ENCODE measurements at places on chromosomes 3 and 15. TPM values are rescaled to one million over a fixed set of nuclear protein-coding genes. Genes with fewer than 3 reads are reported as not detected.

GRCh38 chr3:188156056-188156455, 2.1 kb downstream of the LPP start:
- DNase-seq, result no peak

DNA sequence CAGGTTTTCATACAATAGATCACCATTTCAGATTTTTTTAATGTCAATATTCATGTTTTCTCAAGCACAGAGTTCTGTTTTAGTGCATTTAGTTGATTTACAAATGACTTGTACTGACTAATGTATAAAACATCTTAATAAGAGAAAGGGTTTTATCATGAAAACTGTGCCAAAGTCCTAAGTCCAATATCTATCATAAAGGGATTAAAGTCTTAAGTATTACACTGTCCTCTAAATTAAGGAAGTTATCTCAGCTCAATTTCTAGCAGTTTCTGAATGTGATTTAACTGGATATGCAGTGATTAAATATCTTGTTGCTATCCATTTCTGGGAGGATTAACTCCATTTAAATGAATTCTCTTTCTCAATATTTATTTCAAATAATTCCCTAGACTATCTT, 381.1 kb upstream of the CNTN4 start:
- DNase-seq, result no peak

GRCh38 chr3:50913260-50913659, 238.5 kb downstream of the DOCK3 start:
- DNase-seq, result peak; percentile 47

GRCh38 chr15:78358102-78358870, 18.1 kb downstream of the CRABP1 start:
- DNase-seq, result no peak

ESYT3 gene
- 39.2 TPM for polyA plus RNA-seq

DPPA2 gene
- not detected for polyA plus RNA-seq

- no peak for DNase-seq
Observed at GRCh38 chr3:155369244-155369643, 75.8 kb upstream of the STRIT1 start.

DNA sequence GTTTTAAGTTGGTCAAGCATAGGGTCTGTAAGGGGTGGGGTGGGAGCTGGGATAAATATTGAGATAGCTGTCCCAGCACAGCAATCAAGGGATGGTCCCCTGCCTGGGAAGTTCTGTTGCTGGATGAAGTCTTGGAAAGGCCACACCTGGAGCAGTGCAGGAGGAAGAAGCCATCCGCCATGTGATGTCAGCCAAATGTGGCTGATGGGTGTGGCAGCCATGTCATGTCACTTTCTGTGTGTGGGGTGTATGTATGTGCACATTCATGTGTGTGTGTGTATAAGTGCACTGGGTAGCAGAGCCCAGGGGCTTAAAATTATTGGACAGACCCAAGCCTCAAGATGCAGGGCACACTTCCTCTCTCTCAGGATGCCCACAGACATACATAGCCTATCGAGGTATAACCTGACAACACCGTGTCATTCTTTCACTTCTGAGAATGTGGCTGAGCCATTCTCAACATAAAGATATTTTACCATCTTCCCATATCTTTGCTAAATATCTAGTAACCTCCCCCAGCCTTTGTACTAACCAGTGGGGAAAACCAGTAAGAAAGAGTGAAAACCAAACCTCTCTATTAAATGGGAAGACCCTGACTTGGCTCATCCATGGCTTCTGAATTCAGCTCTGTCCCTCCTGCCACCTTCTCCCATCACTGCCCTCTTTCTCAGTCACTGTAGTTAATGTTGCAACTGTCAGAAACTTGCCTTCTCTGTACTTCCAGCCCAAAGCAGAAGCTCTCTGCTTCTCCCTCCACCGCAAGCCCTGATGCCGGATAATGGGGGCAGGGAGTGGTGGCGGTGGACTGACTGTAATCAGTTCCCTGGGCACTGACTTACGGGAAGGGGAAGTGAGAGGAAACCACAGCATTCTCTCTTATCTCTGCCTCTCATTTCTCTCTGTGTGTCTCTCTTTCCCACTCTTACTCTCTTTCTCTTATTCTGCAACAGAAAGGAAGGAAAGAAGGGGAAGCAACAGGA, 11.2 kb downstream of the TNFSF10 start:
- DNase-seq, result no peak

- DNase-seq, result no peak
Observed at GRCh38 chr3:27194861-27195483, 174.2 kb downstream of the NEK10 start.

GRCh38 chr3:52521881-52522650, 11.6 kb downstream of the NT5DC2 start:
- no peak for DNase-seq

GRCh38 chr15:59691194-59691805, 2.2 kb upstream of the BNIP2 start:
- peak; percentile 53 for DNase-seq

GRCh38 chr3:16522834-16523233, 9.3 kb upstream of the RFTN1 start:
- no peak for DNase-seq

Measured in right lung (tissue), 10 donors.